ENCODE measurements at places on chromosomes 12 and 14.

DNA sequence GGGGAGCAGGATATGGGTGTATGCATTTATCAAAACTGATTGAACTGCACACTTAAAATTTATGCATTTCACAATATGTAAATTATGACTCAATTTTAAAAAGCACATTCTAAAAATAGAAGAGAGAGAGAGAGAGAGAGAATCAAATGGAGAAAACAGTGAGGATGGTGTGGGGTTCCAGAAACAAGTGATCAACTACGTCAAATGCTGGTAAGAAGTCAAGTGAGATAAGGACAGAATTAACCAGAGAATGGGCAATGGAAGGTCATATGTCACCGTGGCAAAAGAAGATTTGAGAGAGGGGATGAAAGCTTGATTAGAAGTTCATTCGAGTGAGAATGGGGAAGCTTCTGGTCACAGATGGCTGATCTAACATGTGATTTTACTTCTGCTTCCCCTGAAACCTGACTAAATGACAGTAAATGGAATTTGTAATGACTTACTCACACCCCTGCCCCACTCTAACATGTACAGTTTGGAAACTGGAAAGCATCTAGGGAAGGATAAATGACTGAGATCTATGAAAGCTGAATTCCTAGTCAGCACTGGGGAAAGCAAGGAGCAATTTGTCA lies 276.5 kb upstream of the AMIGO2 start:
- no peak for DNase-seq

DNA sequence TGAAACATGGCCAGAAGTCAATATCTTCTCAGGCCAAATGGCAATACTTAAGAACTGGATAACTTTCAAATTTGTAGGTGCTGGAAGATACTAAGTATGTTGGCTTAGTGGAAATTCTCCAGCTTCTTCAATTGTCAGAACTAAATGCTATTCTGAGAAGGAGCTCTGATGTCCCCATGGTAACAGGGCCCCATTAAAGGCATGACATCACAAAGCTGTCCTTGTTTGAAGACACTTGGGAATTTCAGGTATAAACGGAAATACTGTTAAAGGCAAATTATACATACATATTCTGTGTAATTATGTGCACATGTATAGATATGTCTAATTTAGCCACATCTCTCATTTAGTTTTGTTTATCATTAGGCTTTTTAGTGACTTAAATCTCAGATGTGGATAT lies 210.0 kb upstream of the SEL1L start:
- no peak for DNase-seq

DNA sequence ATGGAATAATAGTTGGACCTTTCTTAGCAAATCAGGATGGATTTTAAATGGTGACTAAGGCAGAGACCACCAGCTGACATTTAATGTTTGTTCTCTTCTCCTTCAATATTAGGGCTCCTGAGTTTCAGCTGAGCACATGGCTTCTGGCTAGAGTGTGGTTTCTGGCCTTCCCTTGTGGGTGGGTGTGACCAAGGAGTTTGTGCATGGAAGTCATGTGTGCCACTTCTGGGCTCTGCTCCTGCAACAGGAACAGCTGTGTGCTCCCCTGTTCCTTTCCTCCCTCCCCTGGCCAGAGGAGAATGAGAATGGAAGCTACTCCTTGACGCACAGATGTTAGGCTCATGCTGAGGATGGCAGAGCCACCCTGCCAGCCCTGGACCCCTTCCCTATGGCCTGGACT lies 44.2 kb downstream of the CCDC175 start:
- DNase-seq, result no peak

DNA sequence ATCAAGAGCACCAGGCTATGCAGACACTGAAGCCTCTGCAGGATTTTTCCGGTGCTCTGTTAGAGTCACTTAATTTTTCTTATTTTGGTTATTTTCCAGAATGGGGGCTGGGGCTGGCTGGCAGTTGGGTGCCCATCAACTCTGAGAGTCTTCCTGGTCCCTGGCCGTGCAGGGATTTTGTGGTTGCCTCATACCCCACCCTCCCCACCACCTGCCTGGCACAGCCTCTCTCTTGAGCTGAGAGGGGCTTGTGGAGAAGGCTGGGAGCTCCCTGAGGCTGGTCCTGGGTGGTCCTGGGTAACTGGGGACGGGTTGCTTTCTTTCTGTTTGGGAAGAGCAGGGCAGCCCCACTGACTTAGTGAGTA lies 23.3 kb downstream of the LRTM2 start:
- no peak for DNase-seq

DNA sequence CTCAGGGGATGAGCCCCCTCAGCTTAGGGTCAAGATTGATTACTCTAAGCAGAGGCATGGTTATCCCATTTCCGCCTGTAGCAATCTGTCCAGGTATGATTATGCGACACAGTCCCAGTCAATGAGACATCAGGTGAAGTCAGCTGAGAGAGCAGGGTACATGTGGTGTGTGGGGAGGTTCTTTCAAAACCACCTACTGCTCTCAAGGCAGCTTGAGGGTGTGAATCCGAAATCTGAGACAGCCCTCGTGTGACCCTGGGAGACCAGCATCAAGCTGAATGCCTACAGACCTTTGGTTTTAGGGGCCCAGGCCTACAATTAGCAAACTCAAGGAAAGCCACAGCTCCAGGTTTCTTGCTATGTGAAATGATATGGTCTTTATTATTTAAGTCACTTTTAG lies 275.7 kb downstream of the ITPR2 start:
- no peak for DNase-seq

DNA sequence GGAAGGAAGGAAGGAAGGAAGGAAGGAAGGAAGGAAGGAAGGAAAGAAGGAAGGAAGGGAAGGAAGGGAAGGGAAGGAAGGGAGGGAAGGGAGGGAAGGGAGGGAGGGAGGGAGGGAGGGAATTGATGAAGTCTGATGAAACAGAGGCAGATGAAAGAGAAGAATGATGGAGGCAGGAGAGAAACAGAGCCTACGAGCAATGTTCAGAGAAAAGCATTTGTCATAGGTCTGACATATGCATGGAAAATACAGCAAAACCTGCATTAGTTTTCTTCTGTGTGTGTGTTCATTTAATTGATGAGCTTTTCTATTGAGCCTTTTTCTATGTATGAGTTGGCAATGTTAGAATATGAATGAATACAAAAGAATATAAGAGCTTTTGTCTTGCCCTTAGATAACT lies 343.4 kb downstream of the GXYLT1 start:
- no peak for DNase-seq

GRCh38 chr12:7716381-7716780 lies 5.1 kb downstream of the DPPA3 start:
- no peak for DNase-seq

DNA sequence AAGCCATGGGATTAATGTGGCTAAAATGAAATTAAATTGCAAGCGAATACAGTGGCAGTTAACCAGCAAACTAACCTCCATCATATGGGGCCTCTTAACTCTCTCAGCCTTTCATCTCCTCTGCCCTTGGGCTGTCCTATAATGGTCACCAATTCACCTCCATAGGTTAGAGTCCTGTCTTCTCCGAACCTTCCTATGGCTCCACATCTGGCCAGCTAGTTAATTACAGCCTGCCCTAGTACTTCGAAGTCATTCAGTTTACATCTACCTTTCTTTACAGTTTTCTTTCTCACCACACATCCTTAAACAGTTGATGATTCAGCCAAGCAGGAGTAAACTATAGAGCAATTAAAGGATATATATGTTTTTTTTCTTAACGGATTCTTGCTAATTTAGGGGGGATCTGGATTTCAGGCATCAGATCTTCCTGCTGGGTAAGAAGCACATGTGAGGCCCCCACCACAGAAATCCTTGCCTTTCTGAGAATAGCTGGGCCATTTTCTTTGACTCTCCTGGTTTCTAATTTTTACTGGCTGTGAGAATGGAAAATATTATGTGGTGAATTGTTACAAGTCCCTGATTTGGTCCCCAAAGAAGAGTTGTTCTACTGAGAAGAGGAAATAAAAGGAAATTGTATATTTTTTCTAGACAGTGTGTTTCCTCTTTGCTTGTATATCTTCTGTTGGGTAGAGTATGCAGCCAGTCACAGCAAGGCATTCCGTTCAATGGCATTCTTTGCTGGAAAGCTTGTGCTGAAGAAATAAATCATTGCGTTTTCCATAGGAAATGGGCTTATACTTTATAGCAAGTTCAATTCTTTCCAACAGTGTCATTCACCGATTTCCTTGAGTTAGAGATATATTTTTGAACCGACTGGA lies 16.7 kb downstream of the HMGA2 start:
- DNase-seq, result no peak

DNA sequence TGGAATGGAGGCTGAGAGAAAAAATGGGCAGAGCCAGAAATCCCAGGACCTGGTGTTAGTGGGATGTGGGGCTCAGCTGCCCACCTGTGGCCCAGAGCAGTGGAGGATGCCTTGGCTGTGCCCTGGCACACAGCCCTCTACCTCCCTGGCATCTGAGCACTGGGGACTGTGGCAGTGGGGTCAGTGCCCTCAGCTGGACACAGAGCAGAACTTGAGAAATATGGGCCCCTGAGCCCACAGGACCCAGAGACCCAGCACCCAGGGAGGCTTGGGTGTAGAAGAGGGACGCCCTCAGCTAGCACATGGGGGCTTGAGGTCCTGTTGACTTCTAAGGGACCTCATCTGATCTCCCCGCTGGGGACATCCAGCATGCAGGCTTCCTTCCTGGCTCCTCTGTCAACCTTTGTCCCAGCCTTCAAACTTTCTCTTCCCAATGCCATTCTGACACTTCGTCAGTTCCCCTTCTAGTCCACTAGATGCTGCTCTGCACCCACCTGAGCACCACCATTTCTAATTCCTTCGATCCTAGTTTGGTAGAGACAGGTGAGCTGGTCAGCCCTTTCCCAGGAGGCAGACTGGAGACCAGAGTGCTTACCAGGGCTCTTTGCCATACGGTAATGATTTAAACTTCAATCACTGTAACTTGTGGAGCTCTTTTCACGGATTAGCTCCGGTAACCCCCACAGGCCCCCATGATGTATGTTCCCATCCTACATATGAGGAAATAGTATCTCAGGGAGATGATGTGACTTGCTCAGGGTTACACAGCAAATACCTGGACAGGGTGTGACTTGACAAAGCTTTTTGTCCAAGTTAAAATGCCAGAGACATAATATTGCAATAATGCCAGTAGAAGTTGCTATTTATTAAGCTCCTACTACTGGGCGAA lies 143.7 kb downstream of the ASCL4 start:
- DNase-seq, result peak; percentile 27

GRCh38 chr12:109734219-109735000 lies 20.8 kb downstream of the FAM222A start:
- DNase-seq, result peak; percentile 14

- DNase-seq, result no peak
Measured at GRCh38 chr12:65958456-65958855, 134.2 kb downstream of the HMGA2 start.

DNA sequence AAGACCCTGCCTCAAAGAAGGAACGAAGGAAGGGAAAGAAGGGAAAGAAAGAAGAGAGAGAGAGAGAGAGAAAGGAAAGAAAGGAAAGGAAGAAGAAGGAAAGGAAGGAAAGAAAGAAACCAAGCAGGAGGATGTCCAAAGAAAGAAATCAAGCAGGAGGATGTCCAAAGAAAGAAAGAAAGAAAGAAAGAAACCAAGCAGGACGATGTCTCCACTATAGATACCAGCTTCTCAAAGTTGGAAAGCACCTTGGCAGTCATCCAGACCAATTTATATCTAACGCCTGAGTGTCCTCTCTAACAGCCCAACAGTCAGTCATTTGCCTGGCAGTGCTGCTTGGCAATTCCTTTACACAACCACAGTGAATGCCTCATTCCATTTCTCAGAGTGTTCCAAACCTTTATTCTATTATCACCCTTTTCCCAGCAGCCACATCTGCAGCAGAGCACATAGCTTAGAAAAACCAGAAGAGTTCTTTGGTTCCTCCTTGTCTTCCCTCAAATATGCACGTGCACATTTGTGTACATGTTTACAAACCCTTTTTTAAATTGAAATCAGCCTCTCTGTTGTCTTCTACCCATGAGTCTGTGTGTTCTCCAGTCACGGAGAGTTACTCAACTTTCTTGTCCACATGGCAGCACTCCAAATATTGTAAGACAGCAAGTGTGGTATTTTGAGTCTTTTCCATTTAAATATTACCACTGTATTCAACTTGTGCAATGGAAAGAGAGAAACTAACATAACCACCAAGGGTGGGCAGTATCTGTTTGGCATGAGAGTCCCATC lies 138.4 kb downstream of the STXBP6 start:
- peak; percentile 32 for DNase-seq

DNA sequence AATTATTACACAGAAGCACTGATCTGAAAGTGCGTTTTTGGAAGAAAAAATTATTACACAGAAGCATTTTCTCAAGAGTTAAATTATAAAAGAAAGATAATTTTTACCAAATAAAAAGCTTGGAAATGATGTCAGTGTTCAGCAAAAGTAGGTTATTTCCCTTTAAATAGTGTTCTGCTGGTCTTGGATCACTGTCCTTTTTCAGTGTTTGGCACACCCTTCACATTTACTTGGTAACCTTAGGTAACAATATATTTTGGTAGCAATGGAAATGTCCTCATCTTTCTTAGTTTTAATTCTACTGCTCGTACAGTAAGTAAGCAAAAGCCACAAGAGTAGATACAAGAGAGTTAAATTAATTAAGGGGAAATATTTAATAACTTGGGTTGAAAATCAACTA lies 40.3 kb downstream of the FERMT2 start:
- DNase-seq, result no peak

DNA sequence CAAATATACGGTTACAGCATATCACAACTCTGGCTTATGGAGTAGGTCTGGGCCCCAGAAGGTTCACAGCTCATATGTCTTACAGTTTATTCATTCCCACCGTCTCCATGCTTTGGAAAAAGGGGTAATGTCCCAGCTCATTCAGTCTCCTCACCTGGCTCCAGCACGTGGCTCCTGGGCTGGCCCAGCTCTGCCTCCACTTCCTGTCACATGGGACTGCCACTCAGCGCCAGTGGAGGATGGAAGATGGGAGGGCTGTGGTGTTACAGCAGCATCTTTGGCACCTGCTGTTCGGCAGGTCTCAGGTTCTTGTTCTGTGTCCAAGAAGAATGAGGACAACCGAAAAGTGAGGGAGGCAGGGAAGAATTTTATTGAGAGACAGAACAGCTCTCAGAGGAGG lies 216.3 kb upstream of the ATXN7L3B start:
- no peak for DNase-seq

DNA sequence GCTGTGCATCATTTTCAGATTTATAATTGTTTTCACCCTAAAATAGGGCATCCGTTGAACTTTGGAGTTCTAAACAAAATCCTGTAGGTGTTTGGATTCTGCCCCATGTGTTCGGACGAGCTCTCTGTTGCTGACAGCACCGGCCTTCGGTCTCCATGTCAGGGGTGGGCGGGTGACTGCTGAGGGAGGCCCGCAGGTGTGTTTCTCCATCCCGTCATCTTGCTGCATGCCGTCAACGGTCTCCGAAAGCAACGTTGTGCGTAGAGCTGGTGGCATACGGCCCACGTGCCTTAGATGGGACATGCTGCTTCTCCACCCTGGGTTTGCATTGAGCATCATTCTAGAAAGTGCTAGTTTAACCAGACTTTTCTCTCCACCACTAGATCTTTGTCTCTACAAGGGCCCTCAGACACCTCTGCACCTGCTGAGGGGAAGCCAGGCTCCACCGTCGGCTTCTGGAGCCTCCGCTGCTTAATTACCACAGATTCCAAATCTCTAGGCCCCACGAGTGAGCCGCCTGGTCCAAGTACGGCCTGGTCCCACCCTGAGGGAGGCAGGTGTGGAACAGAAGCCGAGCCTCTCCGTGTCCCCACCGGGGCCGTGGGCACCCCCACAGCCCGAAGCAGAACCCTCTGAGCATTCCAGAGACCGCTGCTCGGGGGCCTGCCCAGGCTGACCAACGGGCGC lies 15.7 kb upstream of the AMN start:
- no peak for DNase-seq

- DNase-seq, result no peak
Measured at GRCh38 chr14:96191353-96191752, 13.3 kb upstream of the BDKRB2 start.
